Left cardiac atrium (tissue), 4 donors: ENCODE measurements at places on chromosomes 11 and 22.

GRCh38 chr22:32073823-32074380, 30.8 kb downstream of the SLC5A1 start:
- DNase-seq, result no peak

DNA sequence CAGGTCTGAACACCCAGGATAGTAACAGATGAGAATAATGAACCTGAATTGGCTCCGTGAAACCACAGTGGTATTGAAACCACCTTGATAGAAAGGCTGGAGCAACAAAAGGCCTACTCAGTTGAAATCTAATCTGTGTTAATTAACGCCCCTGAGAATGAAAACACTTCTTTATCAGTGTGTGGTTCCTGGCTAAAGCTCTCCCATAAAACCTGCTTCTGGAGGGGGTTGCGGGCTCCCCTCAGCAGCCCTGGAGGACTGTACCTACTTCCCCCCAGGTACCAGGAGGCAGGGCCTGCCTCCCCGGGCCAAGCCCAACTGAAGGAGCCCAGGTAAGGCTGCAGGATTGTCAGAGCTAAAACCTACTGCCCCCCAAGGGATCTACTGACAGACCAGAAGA, 54.6 kb downstream of the PLEKHA7 start:
- DNase-seq, result no peak

DNA sequence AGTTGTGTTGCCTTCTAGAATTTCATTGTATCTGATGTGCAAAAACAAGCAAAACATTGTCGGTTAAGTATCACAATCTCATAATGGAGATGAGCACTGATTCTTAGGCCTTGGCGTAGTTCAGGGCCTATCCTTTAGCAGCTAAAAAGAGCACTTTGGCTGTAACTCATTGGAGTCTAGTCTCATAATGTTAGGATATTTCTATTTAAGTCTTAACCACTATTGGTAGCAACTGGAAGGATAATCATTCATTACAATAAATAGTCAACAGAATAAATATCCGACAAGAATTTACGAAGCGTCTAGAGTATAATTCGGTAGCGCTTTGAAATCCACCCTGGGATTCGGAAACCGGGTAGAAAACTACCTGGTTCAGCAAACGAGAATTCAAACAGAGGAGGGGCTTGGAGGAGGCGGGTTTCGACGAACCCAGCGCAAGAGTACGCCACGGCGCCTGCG, 461 bp upstream of the EED start:
- peak; percentile 90 for DNase-seq

- no peak for DNase-seq
Measured at GRCh38 chr11:7899418-7899817, 31.6 kb downstream of the OR10A6 start.

GRCh38 chr11:46504817-46505613, 88.8 kb downstream of the AMBRA1 start:
- DNase-seq, result no peak

DNA sequence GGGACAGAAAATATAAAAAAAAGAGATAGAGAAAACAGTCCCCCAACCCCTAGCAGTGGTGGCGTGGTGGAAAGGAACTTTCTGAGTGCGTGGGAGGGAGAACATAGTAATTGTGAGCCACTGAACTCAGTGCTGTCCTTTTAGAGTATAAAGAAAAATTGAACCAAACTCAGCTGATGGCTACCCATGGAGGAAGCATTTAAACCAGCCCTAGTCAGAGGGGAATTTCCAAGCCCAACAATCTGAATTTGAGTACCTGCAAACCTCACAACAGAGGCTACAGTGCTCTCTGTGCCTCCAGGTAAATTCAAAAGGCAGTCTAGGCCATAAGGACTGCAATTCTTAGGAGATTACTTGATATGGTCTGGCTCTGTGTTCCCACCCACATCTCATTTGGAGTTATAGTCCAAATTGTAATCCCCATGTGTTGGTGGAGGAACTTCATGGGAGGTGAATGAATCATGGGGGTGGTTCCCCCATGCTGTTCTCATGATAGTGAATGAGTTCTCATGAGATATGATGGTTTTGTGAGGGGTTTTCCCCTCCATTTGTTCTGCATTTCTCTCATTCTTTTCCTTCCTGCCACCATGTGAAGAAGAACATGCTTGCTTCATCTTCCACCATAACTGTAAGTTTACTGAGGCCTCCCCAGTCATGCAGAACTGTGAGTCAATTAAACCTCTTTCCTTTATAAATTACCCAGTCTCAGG, 687.8 kb downstream of the FAM181B start:
- DNase-seq, result no peak
